ENCODE measurements at places on chromosomes 13 and 19.

DNA sequence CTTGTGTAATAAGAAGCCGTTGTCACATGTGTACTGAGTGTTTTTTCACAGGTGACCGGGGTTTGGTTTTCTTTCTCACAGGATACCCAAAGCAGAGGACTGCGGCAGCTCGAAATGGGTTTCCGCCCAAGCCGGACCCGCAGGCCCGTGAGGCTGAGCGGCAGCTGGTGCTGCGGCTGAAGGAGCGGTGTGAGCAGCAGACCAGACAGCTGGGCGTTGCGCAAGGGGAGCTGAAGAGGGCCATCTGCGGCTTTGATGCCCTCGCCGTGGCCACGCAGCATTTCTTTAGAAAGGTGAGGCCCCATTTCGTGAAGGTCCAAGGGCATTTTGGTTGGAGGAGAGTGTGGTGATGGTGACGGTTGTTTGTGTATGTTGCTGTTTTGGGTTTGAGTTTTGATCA lies 236.3 kb downstream of the SLC7A1 start:
- DNase-seq = no peak

DNA sequence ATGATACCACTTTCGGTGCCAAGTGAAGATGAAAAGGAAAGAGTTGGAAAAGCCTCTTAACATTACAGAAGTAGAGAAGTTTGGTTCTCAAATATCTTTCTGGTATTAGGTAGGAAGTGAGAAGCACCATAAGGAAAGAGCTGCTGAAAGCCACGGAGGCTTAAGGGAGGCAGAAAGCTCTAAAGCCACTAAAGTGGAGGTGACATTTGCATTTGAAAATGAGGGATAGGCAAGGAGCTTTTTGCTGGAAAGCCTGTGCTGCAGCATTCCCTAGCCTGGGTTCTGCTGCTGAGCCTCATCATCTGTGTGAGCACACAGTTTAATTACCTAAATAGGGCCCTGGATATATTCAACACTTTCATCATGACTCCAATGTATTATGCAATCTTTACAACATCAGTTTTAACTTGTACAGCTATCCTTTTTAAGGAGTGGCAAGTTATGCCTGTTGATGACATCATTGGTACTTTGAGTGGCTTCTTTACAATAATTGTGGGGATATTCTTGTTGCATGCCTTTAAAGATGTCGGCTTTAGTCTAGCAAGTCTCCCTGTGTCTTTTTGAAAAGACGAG lies 315.4 kb downstream of the RBM26 start:
- DNase-seq = no peak

DNA sequence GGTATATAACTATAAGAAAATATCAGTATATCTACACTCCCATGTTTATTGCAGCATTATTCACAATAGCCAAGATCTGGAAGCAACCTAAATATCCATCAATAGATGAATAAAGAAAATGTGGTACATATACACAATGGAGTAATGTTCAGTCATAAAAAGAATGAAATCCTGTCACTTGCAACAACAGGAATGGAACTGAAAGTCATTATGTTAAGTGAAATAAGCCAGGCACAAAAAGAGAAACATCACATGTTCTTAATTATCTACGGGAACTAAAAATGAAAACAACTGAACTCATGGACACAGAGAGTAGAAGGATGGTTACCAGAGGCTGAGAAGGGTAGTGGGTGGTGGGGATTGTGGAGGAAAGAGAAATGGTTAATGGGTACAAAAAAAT lies 665.2 kb downstream of the TBC1D4 start:
- DNase-seq = no peak

GRCh38 chr19:34082289-34083077 lies 89.8 kb upstream of the LSM14A start:
- DNase-seq = no peak

DNA sequence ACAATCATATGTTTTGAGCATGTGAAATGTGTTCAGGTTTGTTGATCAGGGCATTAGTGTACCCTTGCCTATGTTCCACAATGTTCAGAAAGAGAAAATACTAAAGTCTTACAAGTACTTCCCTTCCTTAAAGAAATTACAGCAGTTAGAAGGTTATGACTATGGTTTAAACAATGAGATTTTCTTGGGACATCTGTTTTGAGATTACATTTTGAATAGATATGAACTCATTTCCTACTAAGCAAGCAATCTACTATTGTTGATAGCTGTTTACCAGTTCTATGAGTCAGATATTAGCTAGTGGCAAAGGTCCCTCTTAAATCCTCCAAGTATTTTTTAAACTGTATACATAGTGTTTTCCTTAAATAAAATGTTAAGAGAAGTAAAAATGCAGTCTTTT lies 241.3 kb downstream of the DACH1 start:
- no peak for DNase-seq

DNA sequence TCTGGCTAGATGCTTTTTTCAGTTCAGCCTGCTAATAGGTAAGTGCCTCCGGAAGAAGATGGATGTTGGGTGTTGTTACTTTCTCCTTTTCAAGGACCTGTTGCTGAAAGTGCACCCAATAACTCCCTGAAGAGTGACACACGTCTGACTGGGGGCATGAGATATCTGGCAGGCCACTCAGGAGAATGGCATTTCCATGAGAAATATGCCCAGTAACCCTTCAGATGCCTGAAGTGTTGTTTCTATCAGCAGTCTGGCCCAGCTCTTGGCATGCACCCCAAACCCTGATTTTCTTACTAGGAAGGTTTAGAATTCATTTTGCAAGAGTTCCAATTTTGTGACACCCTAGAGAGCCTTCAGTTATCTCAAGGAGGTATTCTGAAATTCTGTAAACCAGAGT lies 71.5 kb downstream of the ARHGAP35 start:
- no peak for DNase-seq

- DNase-seq = no peak
These were observed 91.3 kb downstream of the ZMYM2 start for GRCh38 chr13:20049558-20050473.

GRCh38 chr13:75181906-75182305 lies 300.1 kb downstream of the TBC1D4 start:
- DNase-seq = no peak

GRCh38 chr13:100872761-100873160 lies 198.2 kb upstream of the TMTC4 start:
- no peak for DNase-seq

DNA sequence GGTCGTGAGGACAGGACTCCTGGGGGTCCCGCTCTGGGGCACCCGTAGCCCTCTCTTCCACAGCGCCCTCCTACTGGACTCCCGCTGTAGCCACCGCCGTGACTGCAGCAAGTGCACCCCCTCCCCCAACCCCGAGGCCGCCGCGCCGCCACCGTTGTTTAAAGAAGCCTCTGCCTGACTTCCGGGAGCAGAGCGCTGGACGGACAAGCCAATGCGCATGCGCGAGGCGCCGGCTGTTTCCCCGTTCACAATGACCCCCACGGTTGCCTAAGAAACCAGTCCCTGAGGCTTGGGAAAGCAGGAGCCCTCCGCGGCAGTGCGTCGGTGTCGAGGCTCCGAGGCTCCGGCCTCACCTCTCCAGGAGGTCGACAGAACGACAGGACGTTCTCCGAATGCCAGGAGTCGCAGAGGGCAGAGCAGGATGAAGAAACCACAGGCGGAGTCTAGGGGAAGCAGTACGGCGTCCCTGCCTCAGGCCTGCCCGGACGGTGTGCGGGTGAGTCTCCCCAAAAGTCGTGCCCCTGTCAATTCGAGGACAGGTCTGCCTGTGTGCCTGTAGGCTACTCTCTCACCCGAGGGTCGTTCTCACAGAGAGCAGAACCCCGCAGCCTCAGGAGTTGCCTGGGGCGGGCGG lies 70.5 kb upstream of the ZNF420 start:
- peak; percentile 36 for DNase-seq

DNA sequence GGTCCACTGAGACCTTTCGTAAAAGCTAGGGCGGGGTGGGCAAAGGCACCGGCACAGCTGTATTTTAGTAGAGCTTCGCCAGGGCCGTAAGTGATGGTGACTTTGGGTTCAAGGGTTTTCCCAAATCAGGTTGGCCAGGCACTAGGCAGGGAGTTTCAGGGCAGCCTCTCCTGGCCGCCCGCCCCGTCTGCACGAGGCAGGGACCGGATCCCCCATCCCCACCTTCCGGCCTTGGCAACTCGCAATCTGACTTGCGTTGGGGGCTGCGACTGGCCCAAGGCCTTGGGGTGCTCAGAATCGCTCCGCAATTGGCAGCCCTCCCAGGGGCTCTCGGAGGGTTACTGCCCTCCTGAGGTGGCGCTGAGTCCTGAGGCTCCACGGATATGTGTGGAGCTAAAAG lies 4.1 kb upstream of the ZIC5 start:
- no peak for DNase-seq

DNA sequence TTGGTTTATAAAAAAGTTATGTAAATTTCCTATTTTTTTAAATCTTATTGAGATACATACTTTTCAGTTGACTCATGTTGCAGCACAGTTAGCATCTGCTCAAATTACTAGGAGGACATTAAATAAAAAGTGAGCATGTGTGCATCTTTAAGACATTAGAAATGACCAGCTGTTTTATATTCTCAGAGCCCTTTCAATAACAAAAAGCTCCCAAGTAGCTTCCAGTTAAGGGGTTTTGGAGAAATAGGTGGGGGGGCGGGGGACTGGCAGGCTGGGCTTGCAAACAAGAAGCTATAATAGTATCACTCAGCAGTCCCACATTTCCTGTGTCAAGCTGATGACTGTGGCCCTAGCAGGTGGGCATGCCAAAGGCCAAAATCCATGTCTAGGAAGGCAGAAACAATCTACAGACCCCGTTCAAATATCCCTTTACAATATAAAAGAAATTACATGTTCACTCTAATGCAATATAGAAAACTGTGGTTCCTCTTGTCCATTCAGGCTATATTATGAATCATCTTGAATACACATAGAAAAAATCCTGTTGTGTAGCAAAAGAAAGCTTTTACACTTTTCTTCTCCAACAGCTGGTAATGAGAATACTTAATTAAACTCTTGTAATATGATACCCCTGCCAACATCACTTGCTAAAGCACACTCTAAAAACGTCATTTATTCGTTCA lies 1713.2 kb upstream of the SLC10A2 start:
- DNase-seq = no peak

GRCh38 chr13:36981156-36981743 lies 17.9 kb downstream of the ALG5 start:
- DNase-seq = peak; percentile 24

GRCh38 chr13:97359181-97360057 lies 74.5 kb upstream of the RAP2A start:
- no peak for DNase-seq

DNA sequence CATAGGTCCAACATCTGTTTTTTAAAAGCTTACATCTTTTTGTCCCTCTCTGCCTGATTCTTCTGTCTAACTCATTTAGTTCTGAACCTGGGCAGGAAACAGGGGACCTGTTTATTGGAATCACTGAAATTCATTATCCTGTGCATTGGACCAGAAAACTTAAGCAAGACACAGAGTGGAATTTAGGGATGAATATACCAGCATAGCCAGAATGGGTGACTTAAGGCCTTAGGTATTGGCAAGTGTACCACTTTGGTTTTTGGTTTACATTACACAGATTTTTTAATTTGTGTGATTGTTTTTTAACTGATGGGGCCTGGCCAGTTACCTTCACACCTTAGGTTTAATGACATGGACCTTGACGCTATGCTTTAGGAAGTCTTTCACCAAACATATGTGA lies 232.5 kb downstream of the GPC5 start:
- DNase-seq = no peak

- no peak for DNase-seq
These were observed 368.3 kb downstream of the LMO7 start for GRCh38 chr13:76004416-76004815.

DNA sequence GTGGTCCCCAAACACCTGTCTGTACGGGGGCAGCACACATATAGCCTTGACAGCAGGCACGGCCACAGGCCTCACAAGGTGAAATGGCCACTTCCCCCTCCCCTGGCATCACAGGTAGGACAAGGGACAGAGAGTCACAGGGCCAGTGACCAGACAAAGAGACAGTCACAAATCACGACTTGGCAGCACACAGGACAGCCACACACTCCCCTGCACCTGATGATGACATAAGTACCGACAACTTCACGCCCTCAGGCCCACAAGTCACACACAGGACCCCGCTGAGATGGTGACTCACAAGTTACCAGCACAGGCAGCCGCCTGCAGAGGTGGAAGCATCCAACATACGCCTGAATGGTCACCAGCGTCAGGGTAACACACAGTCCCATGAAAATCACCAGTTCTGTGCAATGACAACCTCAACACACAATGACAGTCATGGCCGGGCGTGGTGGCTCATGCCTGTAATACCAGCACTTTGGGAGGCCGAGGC lies 16.5 kb downstream of the TYK2 start:
- no peak for DNase-seq

GRCh38 chr19:45630463-45630862 lies 8.7 kb downstream of the EML2 start:
- no peak for DNase-seq

GRCh38 chr13:97539651-97540610 lies 106.0 kb downstream of the RAP2A start:
- no peak for DNase-seq

DNA sequence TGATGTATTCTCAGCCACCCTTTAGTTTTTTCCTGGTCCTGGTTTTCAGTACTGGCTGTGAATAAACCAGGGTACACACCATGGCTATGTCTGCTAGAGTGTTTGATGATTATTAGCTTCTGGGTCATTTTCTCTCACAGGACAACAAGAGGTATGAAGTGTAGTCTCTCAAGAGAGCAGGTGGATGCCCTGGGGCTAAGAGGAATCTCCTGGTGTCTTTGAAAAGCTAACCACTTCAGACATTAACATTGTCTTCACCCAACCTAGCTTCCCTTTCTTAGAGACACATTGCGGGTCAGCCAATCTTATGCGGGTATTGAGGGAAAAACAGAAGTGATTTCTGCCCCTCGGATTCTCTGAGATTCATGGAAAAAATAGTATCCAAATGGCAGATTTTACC lies 1.6 kb downstream of the ZNF730 start:
- no peak for DNase-seq

DNA sequence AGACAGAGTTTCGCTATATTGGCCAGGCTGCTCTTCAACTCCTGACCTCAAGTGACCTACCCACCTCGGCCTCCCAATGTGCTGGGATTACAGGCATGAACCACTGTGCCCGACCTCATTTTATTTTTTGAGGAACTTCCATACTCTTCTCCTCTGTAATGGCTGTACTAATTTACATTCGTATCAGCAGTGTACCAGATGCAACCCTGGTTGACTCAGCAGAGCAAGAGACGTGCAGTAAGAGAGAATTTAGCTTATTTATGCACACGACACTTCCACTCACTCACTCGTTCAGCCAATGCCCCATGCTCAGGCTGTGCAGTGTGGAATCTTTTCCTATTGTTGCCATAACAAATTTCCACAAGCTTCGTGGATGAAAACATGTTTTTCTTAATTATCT lies 6.9 kb downstream of the KIR3DL3 start:
- no peak for DNase-seq

GRCh38 chr13:49353908-49354307 lies 90.0 kb downstream of the CAB39L start:
- no peak for DNase-seq

GRCh38 chr13:24168392-24168750 lies 7.9 kb downstream of the SPATA13 start:
- DNase-seq = no peak

Data from AG09319 (cell line).